ENCODE measurements at places on chromosomes 11 and 22.

- DNase-seq: no peak
Observed at GRCh38 chr22:23822101-23822671, 16.6 kb downstream of the DERL3 start.

DNA sequence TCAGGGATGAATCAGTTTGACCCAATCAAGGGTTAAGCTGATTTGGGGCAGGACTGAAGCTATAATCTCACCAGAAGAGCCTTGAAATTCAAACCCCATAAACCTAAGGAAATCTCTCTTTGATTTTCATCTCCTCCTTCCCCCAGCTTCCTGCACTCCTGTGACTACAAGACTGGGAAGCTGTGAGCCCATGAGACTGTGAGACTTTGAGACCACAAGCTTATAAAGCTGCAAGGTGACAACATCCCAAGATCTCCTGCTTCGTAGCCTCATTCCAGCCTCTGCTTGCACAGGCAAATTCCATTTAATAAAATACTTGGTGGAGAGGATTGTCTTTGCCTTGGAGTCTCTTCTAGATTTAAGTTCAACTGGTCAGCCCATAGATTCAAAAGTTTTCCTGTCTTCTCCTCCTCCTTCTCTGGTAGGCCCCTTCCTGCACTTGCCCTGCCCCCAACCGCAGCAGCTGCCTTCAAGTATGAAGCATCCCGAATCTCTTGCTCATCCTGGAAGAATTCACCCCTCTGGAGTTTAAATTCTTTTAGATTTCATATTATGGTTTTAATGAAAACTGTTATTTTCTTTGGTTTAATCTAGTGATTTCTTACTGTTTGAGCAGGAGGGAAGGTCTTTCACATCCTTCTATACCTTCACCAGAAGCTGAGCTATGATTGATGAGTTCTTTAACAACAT, 42.1 kb downstream of the PAMR1 start:
- DNase-seq: no peak

DNA sequence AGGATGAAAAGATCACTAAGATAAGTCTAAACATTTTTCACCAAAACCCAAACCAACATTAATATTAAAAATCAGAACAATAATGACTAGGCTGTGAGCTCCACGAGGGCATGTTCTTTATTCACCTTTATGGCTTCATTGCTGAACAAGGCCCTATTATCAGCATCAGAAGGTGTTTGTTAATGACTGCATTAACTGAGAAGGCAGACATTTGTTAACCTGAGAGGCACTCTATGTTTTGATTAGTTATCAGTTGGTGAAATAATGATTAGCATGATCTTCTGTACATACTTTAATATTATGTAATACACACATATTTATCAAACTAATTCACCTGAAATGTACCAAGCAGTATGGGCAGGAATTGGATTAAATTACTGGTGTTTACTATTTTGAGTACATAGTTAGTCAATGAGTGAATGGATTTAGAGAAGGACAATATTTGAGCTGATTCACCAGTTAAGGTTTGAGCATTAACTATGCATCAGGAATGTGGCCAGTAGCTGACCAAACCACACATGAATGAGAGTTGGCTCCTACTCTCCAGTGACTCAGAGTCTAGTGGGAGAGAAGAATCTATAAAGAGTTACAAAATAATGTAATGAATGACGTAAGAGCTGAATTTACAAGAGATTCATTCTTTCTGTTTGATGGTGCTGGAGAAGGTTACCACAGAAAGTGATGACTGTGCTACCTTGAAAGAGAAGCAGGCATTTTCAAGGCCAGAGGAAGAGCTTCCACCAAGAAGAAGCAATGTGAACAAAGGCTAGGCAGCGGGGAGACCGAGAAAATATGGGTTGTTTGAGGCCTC, 6.7 kb downstream of the IL18 start:
- DNase-seq: no peak

GRCh38 chr11:20025332-20025840, 134.9 kb downstream of the DBX1 start:
- no peak for DNase-seq

All from T follicular helper cell (primary cell).